ENCODE measurements at places on chromosomes 4 and X. TPM values are rescaled to one million over a fixed set of nuclear protein-coding genes. Genes with fewer than 3 reads are reported as not detected.

GRCh38 chrX:108126661-108127060 is 35.1 kb downstream of the ATG4A start:
- DNase-seq: no peak

DNA sequence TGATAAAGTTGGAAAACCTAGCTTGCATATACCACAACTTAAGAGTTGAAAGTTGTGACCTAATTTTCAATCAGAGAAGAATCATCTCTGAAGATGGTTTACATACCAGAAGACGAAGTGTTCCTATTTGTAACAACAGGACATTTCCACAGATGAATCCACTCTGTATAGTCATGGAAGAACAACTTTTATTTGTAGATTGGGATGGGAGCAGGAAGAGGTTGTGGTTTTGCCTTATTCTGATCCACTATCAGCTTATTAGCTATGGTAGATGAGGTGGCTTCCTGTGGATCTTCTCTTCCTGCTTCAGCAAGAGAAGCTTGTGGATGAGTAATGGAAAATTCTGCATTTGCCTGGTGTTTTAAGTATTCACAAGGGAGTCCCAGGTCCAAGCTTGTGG is 18.6 kb upstream of the SUPT20HL1 start:
- no peak for DNase-seq

GRCh38 chr4:57132743-57133137 is 22.6 kb upstream of the IGFBP7 start:
- DNase-seq: no peak

DNA sequence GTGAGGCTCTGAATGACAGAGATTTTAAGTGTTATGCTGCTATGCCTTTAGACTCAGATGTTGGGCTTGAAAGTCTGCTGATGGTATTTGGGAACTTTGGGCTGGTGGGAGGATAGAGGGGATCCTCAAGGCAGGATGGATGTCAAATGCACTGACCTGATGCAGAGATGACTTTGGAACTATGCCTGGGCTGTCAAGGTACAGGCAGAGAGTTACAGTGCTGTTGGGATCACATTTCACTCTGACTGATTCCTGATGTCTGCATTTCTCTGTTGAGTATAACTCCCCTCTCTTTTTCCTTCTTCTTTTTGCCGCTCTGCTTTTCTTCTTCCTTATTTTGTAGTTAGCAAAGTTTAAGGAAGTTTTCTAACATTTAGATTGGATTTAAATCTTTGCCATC is 271.8 kb upstream of the ARX start:
- DNase-seq: no peak

GRCh38 chr4:41299486-41299885 is 42.8 kb downstream of the UCHL1 start:
- DNase-seq: no peak

Gene TCEAL9
- polyA plus RNA-seq: 3.2 TPM

Gene USP11
- polyA plus RNA-seq: 70.8 TPM

Gene WNK3
- polyA plus RNA-seq: not detected

Gene ERAS
- polyA plus RNA-seq: not detected

Gene RBM47
- polyA plus RNA-seq: 1.9 TPM

All from immature natural killer cell (primary cell).